Muscle of leg (tissue), 16 donors: ENCODE measurements at places on chromosomes 2 and 18. TPM values are rescaled to one million over a fixed set of nuclear protein-coding genes. Genes with fewer than 3 reads are reported as not detected.

The SP5 gene
- polyA plus RNA-seq: 2.8 TPM

The CFC1 gene
- polyA plus RNA-seq: not detected

The LOXHD1 gene
- 2.1 TPM for polyA plus RNA-seq

The ABCG8 gene
- not detected for polyA plus RNA-seq

The CCDC121 gene
- polyA plus RNA-seq: 5.5 TPM

DNA sequence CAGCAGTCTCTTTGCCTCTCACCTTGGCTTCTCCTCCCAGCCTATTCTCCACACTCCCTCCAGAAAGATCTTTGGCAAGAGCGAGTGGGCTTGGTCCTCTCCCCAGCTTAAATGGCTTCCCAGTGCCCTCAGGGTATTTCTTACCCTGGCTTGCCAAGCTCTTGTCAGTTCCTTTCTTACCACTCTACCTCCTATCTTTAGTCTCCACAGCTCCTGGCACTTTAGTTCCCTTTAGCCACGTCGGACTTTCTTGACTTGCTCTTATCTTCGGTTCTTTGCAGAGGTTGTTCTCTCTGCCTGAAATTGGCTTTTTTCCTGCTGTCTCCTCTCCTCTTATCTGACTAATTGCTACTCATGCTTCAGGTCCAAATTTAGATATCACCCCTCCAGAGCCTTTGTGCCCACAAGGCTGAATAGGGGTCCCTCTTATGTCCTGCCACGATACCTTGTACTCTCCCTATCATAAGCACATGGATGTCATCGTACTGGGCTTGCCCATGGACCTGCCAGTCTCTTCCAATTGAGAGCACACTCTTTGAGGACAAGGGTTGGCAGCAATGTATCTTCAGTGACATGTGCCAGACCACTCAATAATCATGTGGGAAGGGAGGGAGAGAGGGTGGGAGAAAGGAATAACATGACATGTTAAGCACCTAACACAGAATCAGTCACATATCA is 131.7 kb upstream of the CTAGE1 start:
- DNase-seq: no peak

DNA sequence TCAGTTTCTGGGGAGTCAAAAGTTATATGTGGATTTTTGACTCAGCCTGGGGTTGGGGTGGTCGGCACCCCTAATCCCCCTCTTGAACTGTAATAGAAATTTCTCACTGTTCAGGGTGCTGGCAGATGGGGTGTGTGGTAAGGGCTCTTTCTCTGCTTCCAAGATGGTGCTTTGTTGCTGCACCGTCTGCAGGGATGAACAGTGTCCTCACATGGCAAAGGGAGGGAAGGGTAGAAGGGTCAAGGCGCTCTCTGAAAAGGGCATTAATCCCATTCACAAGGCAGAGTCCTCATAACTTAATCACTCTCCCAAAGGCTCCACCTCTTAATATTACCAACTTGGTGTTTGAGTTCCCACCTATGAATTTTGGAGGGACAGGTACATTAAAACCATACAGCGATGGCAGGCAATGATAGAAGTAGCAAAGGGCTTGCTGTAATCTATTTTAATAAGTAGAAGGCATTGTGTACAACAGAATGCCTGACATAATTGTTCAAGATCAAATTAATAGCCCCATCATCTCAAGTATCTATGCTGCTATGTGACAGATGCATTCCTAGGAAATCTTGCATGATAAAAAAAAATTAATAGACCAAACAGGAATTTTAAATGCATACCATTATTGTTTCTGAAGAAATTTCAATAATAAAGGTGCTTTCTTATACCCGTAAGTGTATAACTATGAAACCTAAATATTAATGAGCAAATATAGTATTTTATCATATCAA is 28.1 kb downstream of the MMADHC start:
- DNase-seq: no peak

DNA sequence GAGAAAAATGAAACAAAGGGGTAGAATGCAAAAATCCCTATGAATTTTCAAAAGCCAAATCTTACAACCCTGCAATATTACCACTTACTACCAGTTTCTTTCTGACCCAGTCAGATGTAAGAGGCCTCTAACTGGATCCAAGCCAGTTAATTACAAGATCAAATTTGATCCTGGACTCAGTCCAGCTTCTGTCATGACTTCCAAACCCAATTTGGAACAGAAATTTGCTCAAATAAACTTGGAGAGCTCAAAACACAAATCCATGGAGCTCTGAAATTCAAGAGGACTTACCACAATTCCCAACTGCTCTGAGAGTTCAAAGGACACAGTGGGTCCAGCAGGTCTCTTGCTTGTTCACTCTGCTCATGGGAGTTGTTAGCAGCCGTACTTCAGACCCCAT is 1271.7 kb upstream of the SLC39A10 start:
- no peak for DNase-seq

GRCh38 chr2:224069172-224069571 is 30.1 kb upstream of the SERPINE2 start:
- peak; percentile 66 for DNase-seq

- DNase-seq: peak; percentile 19
These were observed 324.1 kb downstream of the CCDC178 start for GRCh38 chr18:33116376-33116775.

GRCh38 chr2:170814533-170815230 is 2.0 kb upstream of the GAD1 start:
- no peak for DNase-seq

DNA sequence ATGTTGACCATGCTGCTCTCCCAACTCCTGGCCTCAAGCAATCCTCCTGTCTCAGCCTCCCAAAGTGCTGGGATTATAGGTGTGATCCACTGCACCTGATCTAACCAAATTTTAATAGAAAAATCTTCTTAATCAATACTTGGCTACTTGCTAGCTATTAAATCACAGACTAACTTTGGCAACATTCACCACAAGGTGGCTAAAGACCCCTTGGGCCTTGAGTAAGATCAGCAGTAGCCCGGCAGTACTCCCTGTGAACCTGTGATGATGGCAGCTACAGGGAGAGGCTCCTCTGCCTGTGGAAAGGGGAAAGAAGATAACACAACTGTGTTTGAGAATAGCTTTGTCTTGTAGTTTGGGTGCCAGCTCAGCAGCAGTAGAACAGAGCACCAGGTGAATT is 102.9 kb downstream of the SLC39A10 start:
- no peak for DNase-seq

DNA sequence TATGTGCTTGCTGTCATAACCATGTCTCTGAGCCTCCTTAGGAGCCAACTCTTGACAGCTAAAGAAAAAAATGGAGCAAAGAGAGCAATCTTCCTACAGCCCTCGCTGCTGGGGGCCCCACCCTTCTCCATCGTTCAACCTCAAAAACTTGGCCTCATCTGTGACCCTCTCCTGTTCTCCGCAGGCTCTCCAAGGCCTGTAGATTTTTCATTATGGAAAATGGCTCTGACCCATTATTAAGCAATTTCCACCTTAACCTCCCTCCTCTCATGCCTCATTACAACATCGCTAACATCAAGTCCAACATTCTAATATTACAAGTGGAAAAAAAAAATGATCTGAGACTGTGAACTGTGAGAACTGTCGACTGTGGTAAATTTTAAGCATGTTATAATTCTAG is 98.7 kb downstream of the SLC8A1 start:
- peak; percentile 36 for DNase-seq

DNA sequence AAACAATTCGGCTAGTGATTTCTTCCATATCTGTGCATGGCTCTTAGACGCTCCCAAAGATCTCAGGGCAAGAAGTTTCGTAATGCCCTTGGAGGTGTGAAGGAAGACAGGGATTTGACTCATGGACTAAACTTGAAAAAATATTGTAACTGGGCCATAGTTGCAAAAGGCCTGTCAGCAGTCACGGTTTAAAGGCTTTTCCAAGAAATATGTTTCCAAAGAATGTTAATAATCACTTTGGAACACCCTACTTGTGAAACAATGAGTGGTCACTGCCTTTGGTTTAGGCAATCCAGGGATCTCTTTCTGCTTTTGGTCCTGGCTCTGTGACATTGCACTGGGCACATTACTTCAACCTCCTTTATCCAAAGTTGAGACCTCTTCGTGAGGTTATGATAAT is 102.5 kb upstream of the RASGRP3 start:
- peak; percentile 39 for DNase-seq

DNA sequence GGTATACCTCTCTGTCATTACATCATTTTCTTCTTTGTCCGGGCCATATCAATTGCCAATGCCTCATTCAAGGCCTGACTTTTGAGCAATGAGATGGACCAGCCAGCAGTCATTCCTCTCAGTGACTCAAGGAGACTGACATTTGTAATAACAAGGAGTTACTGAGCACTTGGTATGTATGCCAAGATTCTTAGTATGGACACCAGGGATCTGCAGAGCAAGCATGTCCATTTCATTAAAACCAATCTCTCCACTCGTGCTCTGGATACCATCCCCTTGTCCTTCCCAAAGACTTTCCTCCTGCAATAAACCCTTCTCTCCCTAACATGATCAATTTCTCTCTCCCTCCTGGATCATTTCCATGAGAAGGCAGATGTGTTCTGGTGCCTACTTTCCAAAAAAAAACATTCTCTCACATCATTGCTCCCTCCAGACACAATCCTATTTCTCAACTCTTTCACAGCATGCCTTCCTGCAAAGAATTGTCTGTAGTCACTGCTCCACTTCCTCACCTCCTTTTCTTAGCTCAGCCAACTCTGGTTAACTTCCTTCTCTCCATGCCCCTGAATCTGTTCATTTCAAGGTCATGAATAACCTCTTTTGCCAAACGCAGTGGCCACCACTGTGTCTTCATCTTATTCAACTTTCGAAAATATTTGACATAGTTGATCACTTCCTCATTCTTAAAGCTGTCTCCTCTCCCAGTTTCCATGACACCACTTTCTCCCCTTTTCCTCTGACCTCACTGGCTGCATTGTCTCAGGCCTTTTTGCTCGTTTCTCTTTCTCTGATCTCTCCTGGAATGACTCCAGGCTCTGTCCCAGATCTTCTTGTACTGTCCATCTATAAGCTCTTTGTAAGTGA is 102.8 kb upstream of the CYP1B1 start:
- DNase-seq: peak; percentile 75

GRCh38 chr2:19020144-19021099 is 338.0 kb downstream of the OSR1 start:
- no peak for DNase-seq

GRCh38 chr18:11256251-11256650 is 106.9 kb upstream of the PIEZO2 start:
- no peak for DNase-seq

DNA sequence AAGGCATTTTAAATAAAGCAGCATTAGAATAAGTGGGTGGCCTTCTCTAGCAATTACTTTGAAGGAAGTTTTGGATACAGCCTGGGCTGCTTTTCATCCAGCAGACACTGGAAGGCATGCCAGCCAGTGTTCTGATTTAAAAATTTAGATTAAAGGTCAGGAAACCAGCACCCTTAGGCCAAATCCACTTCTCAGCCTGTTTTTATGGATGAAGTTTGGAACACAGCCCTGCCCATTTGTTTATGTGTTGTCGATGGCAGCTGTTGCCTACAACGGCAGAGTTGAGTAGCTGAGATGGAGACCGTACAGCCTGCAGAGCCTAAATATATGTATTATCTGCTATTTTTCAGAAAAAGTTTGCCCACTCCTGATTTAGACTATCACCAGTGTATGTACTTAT is 313.6 kb upstream of the ACVR2A start:
- DNase-seq: peak; percentile 57

- no peak for DNase-seq
These were observed 153.8 kb upstream of the SETBP1 start for GRCh38 chr18:44526705-44527415.

DNA sequence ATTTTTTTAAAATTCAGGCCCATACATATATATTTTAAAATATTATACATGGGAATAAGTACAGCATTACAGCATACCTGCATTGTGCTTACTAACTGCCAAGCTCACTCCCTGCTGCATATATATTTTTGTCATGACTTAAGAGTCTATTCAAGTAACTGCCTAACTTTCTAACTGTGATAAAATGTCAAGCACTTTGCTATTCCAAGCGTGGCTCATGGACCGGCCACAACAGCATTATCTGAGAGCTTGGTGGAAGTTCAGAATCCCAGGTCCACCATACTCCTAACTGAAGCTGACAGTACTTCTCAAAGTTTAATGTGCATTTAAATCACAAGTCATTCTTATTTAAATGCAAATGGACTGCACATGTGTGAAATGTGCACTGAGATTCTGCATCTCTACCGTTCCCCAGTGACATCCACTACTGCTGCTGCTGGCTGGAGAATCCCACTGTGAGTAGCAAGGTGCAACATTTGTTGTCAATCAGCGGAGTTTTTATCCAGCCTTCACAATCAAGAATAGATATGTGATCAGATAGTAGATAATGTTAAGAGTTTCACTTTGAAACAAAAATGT is 79.1 kb downstream of the DYM start:
- no peak for DNase-seq

GRCh38 chr2:20649576-20649975 is 1.3 kb downstream of the HS1BP3 start:
- no peak for DNase-seq

GRCh38 chr2:71552861-71553301 is 99.5 kb downstream of the DYSF start:
- DNase-seq: no peak

- no peak for DNase-seq
These were observed 87.9 kb downstream of the LBH start for GRCh38 chr2:30318987-30319782.

DNA sequence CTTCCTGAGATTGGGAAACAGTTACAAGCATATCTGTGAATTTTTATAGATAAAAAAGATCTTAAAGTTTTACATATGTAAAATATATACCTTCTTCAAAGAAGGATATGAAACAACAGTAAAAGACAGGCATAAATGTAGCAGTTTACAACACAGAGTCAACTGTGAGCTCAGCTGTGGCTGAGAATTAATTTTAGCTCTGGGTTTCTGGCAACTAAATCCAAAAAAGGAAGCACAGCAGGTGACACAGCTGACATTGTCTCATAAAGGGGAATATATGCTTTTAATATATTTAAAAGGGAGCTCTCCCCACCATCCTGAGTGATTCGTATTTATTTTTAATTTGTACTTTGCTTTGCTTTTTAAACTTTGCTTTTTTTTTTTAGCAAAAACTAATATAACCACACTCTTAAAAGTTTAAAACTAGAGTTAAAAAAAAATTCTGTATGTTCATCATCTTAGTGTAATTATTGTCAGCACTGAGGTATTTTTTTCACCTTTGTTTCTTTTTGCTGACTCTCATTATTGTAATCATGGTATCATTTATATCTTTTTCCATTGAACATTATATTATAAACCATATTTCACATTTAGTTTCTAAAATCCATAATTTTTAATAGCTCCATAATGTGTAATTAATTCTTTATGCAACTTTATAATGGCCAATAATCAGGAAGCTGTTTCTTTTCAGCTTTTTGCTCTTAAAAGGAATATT is 6.7 kb downstream of the TUBB6 start:
- DNase-seq: peak; percentile 51
